Fibroblast of the aortic adventitia (primary cell): ENCODE measurements at places on chromosomes 2 and 18. TPM values are rescaled to one million over a fixed set of nuclear protein-coding genes. Genes with fewer than 3 reads are reported as not detected.

The IL36A gene
- 2.0 TPM in 1 of 2 replicates, not detected in the other for total RNA-seq

DNA sequence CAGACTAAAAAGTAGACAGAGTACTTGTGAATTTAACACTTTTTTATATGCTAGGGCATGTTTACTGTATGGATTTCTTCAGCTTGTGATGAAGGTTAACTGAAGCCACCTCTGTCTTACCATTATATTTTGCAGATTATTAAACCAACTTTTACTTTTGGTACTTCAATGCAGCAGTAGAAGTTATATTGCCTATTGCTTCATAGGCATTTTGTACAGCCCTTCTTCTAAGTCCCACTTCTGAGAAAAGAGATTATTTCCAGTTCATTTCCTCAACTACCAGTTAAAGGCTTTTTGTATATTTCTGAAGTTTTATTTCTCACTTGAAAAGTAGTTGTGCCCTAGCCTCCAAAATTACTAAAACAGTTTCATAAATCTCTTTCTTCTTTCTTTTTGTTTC, 256.4 kb upstream of the FBXO11 start:
- DNase-seq: no peak

DNA sequence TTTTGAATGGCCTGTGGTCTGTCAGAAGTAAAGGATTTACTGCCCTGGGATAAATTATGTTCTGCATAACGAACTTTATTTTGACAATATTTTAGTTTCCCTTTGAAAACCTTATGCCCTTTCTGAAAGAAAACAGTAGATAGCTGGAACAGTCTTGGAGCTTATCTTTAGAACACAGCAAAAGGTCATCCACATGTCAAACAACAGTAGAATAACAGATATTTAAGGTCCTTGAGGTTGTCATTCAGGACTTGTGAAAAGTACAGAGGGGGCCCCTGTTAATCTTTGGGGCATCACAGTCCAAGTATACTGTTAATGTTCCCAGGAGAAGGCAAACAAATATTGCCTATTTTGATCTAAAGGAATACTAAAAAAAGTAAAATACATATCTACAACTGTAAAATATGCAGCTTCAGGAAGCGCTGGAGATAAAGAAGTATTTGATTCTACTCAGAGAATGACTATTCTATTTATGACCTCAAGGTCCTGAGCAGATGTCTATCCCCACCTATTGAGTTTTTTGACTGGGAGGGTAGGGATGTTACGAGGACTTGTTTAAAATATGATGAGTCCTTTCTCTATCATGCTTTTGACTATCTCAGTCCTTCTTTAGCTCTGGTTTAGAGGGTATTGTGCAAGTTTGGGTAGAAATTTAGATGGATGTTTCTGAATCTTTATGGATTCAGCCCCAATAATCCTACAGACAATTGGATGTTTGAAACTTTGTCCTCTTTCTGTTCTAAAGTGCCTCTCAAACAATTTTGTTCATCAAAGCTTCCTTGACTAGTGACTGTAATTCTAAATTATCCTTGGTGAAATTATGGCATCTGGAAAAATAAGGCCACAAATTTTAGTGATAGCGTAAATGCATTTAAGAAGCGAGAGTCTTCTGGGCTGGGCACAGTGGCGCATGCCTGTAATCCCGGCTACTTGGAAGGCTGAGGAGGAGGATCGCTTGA, 25.1 kb upstream of the TMEM214 start:
- DNase-seq: no peak

- no peak for DNase-seq
Measured at GRCh38 chr2:96806468-96807126, 9.5 kb upstream of the CNNM3 start.

GRCh38 chr2:62565309-62565908, 59.4 kb upstream of the TMEM17 start:
- no peak for DNase-seq

The ALLC gene
- not detected in 2 replicates for total RNA-seq

DNA sequence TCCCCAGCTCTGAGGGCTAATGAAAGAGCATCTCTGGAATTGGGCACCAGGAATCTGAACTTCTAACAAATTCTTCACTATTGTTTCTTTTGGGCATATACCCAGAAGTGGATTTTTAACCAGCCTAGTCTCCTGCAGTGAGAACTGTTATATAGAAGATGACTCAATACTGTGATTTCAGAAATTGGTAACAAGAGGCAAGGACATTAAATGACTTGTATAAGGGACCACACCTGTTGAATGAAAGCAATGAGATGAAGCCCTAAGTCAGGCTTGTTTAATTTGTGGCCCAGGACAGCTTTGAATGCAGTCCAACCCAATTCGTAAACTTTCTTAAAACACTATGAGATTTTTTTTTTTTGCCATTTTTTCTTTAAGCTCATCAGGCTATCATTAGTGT, 57.9 kb downstream of the EPC2 start:
- peak; percentile 12 for DNase-seq

GRCh38 chr2:5535301-5535700, 156.9 kb upstream of the SOX11 start:
- no peak for DNase-seq

DNA sequence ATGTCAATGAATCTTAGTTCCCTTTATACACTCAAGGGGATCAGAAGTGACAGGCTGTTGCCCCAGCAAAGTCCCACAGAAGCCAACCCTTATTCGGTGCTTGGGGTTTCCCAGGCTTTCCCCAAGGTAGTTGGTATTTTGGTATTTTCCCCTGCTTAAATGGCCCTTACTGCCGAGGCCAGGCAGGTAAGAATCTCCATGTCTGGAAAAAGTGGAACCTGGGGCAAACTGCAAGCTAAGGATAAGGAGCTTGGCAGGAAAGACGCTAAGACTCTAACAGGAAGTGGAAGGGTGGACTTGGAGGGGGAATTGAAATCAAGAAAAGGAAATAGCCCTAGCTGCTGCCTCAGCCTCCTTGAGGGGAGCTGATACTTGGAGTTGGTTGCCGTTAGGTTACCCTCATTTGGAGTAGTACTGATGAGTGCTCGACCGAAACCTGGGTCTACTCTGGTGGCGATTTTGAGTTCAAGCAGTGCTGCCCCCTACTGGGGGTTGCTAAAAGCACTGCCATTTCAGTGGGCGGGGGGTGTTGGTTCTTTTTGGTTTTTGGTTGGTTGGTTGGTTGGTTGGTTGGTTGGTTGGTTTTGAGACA, 3.3 kb upstream of the GPBAR1 start:
- no peak for DNase-seq

The INHBB gene
- not detected in 2 replicates for total RNA-seq

GRCh38 chr18:41642756-41643155, 312.3 kb upstream of the PIK3C3 start:
- no peak for DNase-seq
